ENCODE measurements at places on chromosomes 11 and 22.

DNA sequence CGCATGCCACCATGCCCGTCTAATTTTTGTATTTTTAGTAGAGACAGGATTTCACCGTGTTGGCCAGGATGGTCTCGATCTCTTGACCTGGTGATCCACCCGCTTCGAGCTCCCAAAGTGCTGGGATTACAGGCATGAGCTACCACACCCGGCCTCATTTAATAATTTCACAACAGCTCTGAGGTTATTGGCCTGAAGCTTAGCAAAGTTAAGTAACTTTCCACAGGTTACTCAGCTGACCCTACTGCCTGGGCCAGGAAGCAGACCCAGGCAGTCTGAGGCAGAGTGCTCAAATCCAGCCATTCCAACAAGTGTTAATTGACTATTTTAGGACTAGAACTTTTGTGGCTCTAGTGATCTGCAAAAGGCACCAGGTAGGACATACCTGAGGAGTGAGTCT, 52.2 kb upstream of the L3MBTL2 start:
- DNase-seq, result peak; percentile 38

DNA sequence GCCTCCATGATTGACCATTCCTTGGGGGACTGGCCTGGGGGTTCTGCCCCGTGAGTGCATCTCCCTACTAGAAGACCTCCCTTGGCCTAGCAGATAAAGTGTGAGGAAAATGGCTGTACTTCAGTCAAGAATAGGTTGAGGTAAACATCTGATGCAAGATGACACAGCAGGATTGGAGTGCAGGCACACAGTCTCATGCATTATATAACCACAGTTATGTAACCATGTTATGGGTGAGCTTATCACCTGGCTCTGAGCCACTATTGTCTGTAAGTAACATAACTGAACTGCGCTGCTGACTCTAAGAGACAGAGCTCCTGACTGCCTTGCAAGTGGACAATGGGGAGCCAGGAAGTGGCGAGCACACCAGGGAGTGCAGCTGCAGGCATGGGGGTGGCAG, 378.7 kb upstream of the ANO5 start:
- DNase-seq, result no peak

DNA sequence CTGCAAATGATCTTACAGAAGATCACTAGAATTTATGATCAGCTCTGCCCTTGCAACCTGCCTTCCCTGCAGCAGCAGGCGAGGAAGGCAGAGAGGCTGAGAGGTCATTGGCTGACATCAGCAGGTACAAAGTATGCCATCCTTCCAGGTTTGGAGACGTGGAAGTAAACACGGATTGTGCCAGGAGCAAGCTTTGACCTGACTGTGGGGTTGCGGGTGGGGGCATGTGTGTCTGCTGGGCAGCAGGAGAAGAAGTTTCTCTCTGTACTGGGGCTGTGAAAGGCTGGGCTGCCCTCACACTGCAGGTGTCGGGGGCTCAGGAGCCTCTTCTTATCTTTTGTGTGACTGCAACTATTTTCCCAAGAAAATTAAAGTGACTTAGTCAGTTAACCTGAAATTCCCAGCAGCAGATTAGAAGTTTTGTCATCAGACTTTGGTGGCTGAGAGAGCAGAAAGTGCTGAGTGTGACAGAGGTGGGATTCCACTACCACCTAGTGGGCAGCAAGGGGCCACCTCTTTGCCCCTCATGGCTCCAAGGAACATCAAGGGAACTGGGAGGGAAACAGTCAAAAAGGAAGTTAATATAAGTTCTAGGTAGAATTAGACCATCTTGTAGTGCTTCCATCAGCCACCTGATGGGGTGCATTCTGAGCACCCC, 565.9 kb downstream of the ETS1 start:
- DNase-seq, result no peak

GRCh38 chr11:74400606-74401005, 2.4 kb upstream of the PGM2L1 start:
- no peak for DNase-seq

DNA sequence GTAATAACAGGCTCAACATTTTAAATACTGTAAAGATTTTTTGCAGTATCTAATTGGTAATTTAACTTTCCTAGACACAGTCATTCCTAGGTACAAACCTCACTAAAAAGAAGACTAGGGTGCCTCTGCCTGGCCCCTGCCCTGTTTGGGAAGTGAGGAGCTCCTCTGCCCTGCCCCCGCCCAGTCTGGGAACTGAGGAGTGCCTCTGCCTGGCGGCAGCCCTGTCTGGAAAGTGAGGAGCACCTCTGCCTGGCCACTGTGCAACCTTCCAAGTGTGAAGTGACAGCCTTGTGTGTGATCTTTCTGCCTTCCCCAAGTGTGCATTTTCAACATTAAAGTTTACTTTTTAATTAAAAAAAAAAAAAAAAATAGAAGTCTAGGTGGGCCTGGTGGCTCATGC, 4.2 kb downstream of the CHORDC1 start:
- DNase-seq, result no peak

GRCh38 chr11:9875862-9876261, 212.0 kb downstream of the SWAP70 start:
- no peak for DNase-seq

DNA sequence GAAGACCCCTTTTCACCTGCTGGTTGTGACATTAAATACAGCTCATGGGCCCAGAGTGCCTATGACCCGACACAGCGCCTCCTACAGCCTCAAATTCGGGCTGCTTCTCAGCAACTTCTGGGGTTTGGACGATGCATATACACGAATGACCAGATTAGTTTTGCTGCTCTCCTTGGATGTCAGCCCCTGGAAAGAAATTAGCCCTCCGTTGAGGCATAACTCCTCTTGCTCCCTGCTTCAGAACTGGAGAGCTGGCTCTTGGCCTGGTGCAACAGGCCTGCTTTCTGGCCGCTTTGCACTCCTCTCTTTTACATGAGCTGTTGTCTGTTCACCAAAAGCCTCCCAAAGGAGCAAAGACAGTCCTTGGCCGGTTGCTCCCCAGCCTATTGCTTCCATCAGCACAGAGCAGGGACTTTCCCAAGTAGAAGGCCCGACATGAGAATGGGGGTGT, 3.3 kb downstream of the TECTA start:
- DNase-seq, result no peak

- no peak for DNase-seq
Observed at GRCh38 chr11:44818110-44818509, 91.3 kb downstream of the TSPAN18 start.

GRCh38 chr11:119307219-119307618, 9.7 kb downstream of the MCAM start:
- DNase-seq, result no peak

- DNase-seq, result no peak
Observed at GRCh38 chr11:117986981-117987574, 884 bp downstream of the IL10RA start.

GRCh38 chr11:127182586-127183203, 182.1 kb upstream of the KIRREL3 start:
- DNase-seq, result no peak

GRCh38 chr11:27524155-27524554, 17.6 kb upstream of the LIN7C start:
- peak; percentile 36 for DNase-seq

DNA sequence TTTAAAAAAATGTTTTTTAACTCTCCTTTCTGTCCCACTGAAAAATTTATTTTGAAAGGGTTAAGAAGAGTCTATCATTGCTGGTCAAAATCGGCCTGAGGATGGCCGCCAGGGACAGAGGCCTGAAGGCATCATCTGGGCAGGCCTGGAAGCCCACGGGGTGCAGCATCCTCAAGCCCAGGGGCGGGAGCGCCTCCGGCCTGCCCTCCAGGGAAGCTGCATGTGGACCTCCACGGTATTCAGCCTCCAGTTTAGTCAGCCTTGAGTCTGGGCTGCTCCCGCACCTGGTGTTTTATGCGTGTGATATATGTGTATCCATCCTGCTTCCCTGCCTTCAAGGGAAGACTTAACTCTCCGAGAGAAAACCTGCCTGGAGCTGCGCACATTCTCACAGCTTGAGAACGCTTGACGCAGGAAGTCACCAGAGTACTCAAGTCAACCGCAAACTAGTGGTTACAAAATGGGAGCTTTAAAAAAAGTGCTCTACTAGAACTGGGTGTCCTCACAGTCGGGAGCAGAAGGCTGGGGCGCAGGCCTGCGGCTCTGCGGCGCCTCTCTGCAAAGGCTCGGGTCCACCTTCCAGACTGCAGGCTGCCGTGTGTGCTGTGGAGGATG, 13.6 kb upstream of the BID start:
- DNase-seq, result no peak

- DNase-seq, result no peak
Observed at GRCh38 chr22:26556904-26557303, 33.0 kb downstream of the TPST2 start.

DNA sequence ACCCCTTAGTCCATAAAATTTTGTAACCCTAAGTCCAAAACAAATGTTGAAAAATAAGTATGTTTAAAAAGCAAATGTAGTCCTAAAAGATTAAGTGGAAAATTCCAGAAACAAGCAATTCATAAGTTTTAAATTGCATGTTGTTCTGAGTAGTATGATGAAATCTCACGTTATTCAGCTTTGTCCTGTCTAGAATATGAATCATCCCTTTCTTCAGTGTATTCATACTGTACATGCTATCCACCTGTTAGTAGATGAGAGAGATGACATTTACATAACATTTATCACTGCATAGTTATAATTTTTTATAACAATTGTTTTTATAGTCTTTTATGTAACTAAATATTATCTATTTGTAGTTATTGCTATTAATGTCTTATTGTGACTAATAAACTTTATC, 622.3 kb upstream of the CHORDC1 start:
- DNase-seq, result no peak

- no peak for DNase-seq
Observed at GRCh38 chr11:35955636-35956035, 11.8 kb downstream of the LDLRAD3 start.

GRCh38 chr11:47980907-47981621, 705 bp downstream of the PTPRJ start:
- peak; percentile 56 for DNase-seq

GRCh38 chr11:105189581-105189980, 50.0 kb upstream of the CARD18 start:
- DNase-seq, result no peak

DNA sequence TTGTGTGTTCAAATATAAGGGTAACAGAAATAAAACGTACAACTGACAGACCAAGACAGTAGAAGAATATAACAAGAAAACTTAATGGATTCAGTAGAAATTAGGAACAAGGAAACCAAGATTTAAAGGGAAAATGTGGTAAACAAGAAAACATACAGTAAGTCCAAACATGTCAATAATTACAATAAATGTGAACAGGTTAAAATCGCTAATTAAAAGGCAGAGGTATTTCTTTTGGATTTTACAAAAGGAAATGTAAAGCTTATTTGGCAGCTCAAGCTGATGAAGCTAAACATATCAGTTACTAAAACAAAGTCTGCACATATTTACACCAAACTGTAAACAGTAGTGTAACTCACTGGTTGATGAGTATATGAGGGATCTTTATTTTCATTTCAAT, 2.3 kb upstream of the SLC22A12 start:
- no peak for DNase-seq

DNA sequence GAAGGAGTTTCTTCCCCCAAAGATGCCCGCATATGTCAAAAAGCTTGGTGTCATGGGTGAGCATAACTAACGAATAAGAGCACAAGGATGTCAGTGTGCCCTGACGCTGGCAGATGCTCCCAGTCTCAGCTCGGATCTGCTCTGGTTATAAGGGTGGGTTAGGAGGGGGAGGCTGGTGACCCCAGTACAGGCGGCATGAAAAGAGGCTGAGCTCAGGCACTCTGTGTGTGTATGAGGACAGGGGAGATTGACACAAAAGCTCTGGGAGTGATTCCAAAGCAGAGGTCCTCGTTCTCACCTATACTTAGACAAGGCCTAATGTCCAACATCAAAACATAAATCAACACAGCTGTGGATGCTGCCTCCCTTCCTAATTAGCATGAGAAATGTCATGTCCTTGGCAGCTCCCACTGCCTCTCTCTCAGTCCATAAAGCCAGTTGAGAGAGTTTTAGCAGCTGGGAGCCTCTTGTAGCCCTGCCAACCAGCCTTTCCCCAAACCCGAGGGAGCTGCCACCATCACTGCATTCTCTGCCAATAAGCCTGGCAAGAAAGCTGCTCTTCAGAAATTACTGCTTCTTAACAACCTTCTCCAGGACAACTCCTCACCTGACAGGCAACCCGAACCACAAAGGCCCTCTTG, 59.8 kb downstream of the SC5D start:
- DNase-seq, result no peak

DNA sequence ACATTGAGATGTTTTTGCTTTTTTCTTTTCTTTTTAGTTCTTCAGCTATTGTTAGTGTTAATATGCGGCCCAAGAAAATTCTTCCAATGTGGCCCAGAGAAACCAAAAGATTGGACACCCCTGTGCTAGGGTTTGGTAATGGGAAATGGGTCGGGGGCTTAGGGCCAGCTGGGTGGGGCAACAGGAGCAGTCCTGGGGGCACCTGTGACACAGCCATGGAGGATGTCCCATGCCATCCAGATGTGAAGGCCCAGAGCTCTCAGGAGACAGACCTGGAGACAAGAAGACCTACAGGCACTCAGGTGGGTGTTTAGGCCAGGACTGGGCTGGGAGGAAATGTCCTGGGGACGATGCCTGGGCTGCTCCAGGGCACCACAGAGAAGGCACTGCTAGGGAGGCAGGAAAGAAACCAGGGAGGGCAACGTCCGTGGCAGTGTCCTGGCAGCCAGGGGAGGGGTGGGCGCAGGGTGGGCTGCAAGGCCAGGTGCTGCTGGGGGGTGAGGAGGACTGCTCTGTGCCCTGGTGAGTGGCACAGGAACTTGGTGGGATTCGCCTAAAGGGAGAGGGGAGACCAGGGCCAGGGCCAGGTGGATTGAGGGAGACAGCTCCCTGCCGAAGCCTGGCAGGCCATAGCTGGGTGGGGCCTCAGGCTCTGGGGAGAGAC, 21.4 kb downstream of the RELT start:
- no peak for DNase-seq

- DNase-seq, result no peak
Observed at GRCh38 chr11:64758330-64759079, 1.3 kb downstream of the PYGM start.

DNA sequence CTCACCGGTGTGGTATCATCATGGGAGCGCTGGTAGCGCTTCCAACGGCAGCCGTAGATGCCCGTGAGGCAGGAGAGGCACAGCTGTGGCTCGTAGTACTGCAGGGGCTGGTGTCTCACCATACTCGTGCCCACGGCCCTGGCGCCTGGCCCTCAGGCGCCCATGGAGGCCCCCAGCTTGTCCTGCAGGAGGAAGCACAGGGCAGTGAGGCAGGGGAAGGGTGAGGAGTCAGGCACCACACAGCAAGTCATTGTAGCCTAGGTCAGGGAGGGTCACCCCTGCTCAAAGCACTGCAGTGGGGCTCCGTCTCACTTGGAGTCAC, 44.6 kb upstream of the KLHL35 start:
- no peak for DNase-seq

GRCh38 chr11:112822478-112823274, 138.5 kb upstream of the NCAM1 start:
- DNase-seq, result no peak

DNA sequence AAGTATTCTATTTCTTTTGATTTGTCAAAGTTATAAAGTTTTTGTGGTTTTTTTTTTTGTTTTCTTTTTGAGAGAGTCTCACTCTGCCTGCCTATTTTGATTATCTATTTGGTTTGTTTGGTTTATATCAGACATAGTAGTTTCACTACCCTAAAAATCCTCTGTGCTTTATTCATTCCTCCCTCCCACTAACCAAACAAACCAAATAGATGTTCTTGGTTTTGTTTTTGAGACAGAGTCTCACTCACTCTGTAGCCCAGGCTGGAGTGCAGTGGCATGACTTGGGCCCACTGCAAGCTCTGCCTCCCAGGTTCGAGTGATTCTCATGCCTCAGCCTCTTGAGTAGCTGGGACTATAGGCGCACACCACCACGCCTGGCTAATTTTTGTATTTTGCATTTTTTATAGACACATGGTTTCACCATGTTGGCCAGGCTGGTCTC, 67.9 kb downstream of the ENTHD1 start:
- DNase-seq, result no peak

- no peak for DNase-seq
Observed at GRCh38 chr11:116375221-116375620, 397.6 kb downstream of the BUD13 start.

All from HuH-7 (cell line).